ENCODE measurements at places on chromosomes 2 and 18.

GRCh38 chr18:12257996-12258718, 4.0 kb downstream of the CIDEA start:
- no peak for DNase-seq

DNA sequence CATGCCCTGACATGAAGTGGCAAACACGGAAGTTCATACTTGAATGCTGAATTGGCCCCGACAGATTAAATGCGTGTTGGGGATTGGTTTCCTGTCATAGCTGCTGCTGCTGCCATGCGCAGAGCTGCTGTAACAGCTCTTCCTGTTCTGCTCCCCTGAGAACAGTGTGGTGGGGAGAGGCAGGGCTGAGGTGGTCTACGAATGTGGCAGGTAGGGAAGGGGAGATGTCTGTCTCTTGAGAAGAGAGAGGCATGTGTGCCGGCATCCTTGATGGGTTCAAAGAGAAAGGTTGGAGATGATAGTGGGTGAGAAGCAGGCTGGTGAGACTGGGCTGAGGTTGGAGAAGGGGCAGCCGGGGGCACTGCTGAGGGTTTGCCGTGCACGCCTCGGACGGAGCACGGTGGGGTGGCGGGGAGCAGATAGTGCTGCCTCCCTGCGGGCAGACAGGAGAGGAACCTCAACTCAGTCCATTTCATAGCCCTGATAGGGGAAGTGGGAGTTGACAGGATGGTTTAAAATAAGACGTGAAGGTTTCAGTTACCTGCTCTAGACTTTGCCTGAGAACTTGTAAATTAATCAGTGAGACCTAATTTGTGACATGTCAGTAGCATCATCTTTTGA, 46.1 kb downstream of the TMEM185B start:
- DNase-seq: no peak

- DNase-seq: no peak
These were observed 241.4 kb upstream of the KLHL14 start for GRCh38 chr18:33014060-33014796.

DNA sequence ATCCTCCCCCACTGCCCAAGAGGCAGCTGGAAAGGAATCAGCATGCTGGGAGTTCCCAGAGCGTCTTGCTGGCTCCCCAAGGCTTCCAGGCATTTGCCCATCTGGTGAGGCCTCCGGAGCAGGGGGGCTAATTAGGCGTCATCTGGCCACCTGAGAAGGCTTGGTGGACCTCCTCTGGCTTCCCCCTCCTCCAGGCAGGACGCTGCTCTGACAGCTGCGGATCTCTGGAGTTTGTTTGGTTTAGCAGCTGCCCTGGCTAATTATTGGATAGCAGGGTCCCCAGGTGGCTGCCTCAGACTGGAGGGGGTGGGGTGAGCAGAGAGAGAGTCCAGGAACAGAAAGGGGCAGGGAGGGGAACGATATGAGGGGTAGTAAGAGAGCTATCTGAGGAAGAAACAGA, 425.2 kb upstream of the MEX3C start:
- no peak for DNase-seq

All from DMS79 treated with DMSO at 0.1 percent for 48 hours (cell line).